ENCODE measurements at places on chromosomes 4 and X. TPM values are rescaled to one million over a fixed set of nuclear protein-coding genes. Genes with fewer than 3 reads are reported as not detected.
A peak's percentile ranks its signal among the peaks of the same experiment; 100 is the strongest.

FGFR3 gene
- 501 TPM for total RNA-seq

- no peak for DNase-seq
Measured at GRCh38 chrX:101195442-101196173, 24.0 kb upstream of the DRP2 start.

GRCh38 chr4:144338148-144338547 lies 197.6 kb upstream of the GYPA start:
- DNase-seq = no peak

DNA sequence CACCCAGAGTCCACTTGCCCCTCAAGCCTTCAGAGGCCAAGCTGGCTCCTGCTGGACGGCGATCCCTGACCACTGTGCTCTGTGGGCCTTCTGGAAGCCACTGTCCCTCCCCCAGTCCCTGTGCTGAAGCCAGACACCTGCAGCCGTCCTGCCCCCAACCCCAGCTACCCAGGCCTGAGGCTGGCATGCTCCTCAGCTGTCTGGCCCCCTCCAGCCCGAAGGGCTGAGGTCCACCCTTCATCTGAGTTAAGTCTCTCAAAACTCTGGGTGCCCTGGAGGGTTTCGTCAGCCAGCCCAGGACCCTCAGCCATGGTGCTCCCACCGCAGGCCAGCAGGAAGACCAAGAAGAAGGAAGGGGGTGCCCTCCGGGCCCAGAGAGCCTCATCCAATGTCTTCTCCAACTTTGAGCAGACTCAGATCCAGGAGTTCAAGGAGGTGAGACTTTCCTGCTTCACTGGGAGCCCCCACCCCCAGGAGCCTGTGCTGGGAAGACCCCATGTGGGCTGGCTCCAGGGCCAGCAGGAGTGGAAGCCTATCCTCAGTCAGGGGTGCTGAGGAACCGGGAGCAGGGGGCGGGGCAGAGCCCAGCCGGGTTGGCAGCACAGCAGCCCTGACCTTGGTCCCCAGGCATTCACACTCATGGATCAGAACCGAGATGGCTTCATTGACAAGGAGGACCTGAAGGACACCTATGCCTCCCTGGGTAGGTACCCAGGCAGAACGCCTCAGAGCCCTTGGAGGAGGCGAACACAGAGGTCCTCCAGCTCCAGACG lies 4.2 kb downstream of the MYL5 start:
- no peak for DNase-seq

GRCh38 chr4:113278324-113278934 lies 229.0 kb downstream of the ANK2 start:
- peak; percentile 53 for DNase-seq

PHEX gene
- total RNA-seq = 0.10 TPM

GRCh38 chr4:85869181-85869580 lies 394.2 kb downstream of the ARHGAP24 start:
- DNase-seq = no peak

- no peak for DNase-seq
Measured at GRCh38 chr4:19936476-19936875, 315.2 kb upstream of the SLIT2 start.

FAM236B gene
- total RNA-seq = not detected

ERAS gene
- total RNA-seq = not detected

- DNase-seq = peak; percentile 70
Measured at GRCh38 chr4:8325291-8325973, 55.9 kb downstream of the HTRA3 start.

RTL3 gene
- 0.10 TPM for total RNA-seq

DNA sequence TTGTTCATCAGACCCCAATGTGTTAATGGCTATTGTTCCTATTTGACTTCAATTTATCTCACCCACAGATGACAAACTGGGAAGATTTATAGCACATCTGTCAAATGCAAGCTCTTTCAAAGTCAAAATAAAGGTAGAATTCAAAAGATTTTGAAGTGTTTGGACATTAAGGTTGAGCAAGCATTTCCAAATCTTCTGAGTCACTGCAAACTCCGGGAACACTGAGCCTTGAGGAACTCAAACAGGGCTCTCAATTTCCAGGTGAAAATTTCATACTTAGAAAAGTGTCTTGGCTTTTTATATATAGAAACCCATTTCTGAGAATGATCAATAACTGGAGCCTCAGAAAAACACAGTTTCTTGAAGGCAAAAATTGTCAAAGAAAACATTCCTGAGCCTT lies 199.5 kb upstream of the IGFBP7 start:
- DNase-seq = no peak

- DNase-seq = no peak
Measured at GRCh38 chr4:140581078-140581477, 12.3 kb upstream of the UCP1 start.

NOX1 gene
- total RNA-seq = not detected

- DNase-seq = no peak
Measured at GRCh38 chrX:24858004-24858746, 157.6 kb downstream of the ARX start.

- DNase-seq = no peak
Measured at GRCh38 chr4:75048208-75048879, 115.4 kb downstream of the PARM1 start.

GRCh38 chrX:120315776-120316175 lies 4.5 kb upstream of the TMEM255A start:
- no peak for DNase-seq

ZNF827 gene
- 17.9 TPM for total RNA-seq

- no peak for DNase-seq
Measured at GRCh38 chrX:41661366-41662095, 27.2 kb upstream of the GPR34 start.

DNA sequence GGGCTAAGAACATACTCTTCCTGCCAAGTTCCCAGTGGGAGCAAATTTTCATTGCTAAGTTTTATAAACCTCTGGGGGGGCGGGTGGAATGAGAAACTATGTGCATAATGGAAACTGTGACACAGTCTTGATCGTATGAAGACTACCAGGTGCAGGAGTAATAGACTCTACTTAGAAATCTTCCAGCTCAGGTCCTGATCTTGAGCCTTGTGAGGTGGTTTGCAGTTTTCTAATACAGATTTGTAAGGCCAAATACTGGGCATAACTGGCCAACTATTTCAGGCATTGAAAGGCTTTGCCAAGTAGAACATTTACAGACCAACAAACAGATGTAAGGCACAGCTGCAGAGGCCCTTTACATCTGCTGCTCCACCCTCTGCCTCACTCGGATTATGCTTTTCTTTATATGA lies 89.7 kb upstream of the CBR4 start:
- DNase-seq = no peak

- no peak for DNase-seq
Measured at GRCh38 chr4:183163135-183163534, 64.1 kb downstream of the WWC2 start.

DNA sequence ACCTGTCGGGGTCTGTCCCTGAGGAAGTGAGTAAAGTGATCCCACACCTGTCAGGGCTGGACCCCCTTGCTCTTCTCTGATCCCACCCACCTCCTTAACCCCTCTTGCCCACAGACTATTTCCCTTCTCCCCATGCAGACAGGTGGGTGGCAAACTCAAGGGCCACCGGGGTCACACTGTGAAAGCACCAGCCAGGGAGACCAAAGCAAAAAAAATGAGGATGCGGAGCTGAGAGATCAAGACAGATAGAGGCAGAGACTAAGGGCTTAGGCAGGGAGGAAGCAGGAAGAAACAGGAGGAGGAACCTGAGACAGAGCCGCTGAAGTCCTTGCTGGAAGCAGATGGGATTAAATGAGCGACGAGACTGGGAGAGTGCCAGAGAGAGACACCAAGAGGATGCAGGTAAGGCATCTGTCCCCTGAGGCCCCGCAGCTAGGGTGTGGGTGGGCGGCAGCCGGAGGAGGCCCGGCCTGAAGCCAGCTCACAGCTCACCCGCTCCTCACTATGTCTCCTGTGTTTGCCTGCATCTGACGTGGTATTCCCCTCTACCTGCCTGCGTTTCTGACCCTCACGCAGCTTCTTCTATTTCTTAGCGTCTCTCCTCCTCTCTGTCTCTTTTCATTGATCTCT lies 7.2 kb downstream of the TIMM17B start:
- peak; percentile 81 for DNase-seq

TEX11 gene
- total RNA-seq = not detected

DNA sequence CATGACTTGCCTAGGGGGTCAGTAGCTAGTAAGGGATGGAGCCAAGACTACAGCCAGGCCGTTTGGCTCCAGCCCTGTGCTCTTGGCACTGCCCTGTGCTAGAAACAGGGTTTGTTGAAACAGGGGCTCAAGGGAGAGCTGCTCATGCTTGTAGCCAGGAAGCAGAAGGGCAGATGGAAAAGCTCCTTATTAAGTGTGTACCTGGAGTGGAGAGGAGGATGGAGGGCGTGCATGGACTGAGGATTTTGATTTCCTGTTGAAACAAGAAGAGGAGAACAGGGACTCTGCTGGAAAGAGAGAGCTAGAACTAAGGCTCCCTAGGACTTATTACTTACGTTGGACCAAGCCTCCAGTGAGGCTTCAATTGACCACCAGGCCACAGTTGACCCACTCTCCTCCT lies 363.0 kb downstream of the MID1IP1 start:
- DNase-seq = no peak

GRCh38 chr4:48047421-48047844 lies 30.9 kb downstream of the NIPAL1 start:
- DNase-seq = no peak

GRCh38 chrX:27966955-27967354 lies 14.3 kb downstream of the DCAF8L1 start:
- no peak for DNase-seq

DNA sequence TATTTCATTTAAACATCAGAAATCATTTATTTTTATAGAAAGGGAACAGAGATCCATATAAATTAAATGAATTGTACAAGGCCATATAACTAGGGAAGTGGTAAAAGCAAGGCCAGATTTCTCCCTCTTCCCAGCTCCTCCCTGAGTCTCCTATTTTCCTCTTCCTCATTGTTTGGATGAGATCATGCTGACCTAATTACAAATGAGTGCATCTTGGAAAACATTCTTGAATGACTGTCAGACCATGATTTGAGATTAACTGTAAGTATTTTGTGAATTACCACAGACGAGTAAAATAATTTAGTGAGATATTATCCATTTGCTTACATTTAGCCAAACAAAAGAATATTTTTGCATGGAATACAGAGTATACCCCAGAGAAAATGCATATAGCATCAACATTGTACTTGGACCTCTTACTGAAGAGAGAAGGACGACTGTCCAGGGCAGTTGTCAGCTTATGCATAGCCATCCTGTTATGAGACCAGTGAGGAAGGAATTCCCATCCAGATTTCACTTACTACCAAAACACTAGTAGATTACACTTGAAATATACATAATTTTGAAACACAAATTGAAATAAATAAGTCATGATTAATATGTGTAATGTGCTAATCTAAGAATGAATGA lies 47.3 kb downstream of the SLAIN2 start:
- no peak for DNase-seq

GRCh38 chr4:784401-785331 lies 41.3 kb downstream of the CPLX1 start:
- no peak for DNase-seq

TMEM271 gene
- 3.6 TPM for total RNA-seq

- no peak for DNase-seq
Measured at GRCh38 chrX:67555578-67556203, 11.9 kb downstream of the AR start.

DNA sequence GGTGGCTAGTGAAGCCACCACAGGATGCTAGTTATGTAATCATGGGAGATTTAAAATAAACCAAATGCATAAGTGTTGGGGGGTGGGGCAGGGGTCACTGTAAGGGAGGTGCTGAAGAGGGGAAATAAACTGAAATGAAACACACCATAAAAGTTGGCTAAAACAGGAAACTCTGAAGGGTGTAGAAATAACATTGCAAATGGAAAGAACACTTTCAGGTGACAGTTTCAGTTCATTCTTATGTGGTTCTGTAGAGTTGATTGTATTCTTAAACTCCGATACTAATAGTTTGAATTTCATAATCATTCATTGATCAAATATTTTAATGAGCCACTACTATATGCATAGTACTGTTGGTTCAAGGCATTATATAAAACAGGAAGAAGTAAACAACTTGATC lies 80.1 kb downstream of the HDAC8 start:
- DNase-seq = no peak

DNA sequence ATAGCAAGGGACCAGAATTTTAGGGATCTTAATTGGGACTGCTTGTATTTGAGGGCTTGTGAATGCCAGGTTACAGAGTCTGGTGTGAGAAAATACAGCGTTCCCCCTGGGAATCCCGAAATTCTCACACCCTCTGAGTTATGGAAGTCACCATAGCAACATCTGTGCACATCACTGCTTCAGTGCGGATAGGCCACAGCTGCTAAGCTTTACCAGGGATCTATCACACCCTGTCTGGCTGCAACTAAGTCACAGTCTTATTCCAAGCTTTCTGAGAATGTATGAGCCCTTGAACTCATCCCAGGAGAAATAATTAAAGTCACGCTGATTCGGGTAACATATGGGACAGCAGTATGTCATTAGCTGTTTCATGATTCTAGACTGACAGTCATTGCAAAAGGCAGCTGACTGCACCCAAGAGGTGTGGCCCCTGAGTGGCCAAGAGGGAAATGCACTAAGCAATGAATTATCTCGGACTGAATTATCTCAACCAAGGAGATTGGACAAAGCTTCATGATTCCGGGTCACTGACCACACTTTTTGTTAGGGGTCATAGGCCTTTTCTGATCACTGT lies 46.7 kb upstream of the BTC start:
- no peak for DNase-seq

HTR2C gene
- not detected for total RNA-seq

SGMS2 gene
- total RNA-seq = 50.9 TPM

GRCh38 chr4:76160355-76160754 lies 12.2 kb upstream of the NUP54 start:
- no peak for DNase-seq

DNA sequence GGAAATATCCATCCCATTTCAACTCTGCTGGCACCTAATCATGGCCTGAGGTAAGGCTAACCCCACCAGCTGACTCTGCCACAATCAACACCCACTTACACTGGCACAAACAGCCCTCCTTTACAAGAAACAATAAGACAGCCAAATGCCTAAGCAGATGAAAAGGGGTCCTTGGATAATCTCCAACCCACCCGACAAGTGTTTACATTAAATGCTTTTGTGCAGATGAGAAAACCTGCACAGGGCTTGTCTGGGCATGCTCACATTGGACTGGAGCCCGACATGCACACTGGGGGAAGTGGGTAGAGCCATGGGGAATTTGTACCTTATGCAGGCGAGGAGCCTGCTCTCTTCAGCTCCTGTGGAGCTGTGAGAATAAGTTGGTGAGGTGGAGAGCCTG lies 138.9 kb upstream of the ITM2A start:
- DNase-seq = no peak

GAGE12F gene
- not detected for total RNA-seq

All from lower leg skin (tissue), 4 donors.